Activated CD4-positive, alpha-beta T cell treated with anti-CD3 and anti-CD28 coated beads for 36 hours (primary cell): ENCODE measurements at places on chromosomes 1 and 21.

- no peak for DNase-seq
Measured at GRCh38 chr1:117981455-117982192, 52.1 kb downstream of the WDR3 start.

- DNase-seq, result peak; percentile 68
Measured at GRCh38 chr1:116508984-116509980, 61.5 kb downstream of the CD58 start.

DNA sequence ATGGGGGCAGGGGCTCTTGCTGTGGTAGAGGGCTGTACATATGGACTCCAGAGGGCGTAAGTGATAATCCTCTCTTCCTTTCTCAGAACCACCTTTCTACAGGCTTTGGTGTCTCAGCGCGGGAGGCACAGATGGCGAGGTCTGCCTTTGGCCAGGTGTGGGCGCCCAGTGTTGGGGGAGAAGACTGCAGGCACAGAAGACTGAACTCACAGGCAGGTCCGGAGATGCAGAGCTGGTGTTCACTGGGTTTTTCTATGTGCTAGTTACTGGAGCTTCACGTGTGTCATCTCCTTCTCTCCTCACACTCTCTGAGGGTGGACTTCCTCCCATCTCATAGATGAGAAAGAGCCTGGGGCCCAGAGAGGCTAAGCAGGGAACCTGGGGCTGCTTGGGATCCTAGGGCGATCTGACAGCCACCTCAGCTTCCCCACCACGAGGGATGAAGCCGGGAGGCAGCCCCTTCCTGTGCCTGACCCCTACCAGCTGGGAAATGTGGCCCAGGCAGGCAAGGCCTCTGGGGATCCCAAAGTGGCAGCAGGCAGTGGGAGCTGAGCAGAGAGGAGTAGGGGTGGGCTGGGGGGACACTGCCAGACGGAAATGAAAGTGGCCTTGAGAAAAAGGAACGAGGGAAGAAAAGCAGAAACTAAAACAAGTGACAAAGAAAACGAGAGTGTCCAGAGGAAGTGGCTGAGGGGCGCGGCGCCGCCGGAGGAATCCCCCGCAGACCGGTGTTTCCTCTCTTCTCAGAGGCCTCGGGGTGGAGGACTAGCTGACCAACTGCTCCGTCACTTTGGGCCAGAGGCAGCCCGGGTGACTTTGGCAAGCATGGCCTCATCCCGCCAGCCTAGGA, 191.6 kb downstream of the HIVEP3 start:
- peak; percentile 43 for DNase-seq

DNA sequence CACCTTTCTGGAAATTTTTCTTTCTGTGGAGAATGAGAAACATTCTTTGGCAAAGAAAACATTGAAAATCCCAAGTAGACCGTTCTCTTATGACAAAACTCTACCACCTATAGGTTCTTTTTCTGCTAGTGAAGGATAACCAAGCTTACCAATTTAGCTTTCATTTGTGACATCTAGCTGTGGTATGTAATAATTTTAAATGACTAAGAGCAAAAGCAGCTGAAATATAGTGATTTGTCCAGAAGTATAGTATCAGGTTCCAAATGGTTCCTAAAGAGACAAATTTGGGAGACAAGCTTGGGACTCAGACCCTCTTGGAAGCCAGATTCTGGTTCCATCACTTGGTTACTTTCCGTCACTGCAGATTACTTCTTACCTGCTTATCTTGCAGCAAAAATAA, 24.4 kb downstream of the FUBP1 start:
- no peak for DNase-seq

- DNase-seq, result no peak
Measured at GRCh38 chr1:63859480-63860275, 85.9 kb downstream of the ROR1 start.

DNA sequence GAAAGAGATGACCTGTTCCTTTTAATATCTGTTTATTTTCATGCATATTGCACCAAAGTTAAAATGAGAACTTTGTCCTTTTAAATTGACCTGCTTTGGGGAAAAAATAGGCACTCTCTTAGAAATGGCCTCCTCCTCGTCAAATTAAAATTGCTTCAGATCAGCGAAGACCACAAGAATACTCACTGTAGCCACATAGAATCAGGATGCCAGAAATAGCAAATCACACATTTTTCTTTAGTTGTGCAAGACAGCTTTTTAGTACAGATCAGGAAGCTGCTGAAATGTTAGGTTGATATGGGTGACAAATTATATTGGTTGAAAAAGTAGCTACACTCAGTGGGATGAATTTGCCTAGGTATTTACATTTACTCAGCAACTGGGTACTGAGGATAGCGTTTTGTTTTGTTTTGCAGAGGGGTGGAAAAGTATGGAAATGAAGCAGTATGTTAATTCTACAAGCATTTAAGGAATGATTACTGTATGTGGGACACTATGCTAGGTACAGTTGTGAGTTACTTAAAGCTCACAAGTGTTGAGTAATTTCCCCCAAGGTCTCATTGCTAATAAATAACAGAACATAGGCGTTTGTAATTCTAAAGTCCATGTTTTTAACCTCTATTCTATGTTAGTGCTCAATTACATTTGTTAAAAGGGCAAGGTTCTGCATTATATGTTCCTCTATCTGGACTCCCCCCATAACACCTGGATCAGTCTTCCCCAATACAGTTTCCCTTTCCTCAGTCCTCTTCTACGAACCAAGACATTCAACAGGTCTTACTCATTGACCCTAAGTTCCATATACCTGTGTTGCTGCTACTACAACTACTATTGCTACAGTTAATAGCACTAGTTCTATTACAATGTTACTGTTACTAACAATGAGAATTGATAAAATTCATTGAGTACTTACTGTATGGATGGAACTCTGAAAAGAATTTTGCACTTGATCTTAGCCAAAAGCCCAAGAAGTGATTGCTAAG, 99.4 kb upstream of the S1PR1 start:
- DNase-seq, result no peak
